ENCODE measurements at places on chromosomes 11 and 22.

- no peak for DNase-seq
Observed at GRCh38 chr22:29226351-29226981, 20.8 kb downstream of the EMID1 start.

DNA sequence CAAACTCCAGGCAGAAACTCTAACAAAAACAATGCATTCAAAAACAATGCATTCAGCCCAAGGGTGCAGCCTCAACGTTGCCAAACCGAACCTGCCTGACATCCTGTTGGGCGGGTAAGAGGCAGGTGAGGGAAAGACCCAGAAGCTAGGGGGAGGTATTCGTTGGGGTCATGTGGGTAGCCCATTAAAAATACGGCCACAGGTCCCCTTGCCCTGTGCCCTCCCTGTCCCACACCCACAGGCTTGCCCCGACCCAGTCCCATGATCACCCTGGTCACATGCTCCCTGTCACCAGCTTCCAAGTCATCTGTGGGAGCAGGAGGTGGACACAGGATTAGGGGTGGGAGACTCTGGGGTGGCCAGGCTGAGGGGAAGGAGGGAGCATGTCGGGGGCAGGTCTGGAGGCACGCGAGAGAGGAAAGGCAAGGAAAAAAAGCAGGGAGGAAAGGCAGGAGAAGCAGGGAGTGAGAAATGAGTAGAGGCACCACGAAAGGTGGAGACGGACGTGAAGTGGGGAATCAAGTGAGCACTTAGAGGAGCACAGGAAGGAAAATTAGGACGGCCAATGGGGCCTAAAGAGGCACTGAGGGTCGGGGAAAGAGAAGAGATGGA lies 683 bp downstream of the PLA2G6 start:
- DNase-seq = no peak

DNA sequence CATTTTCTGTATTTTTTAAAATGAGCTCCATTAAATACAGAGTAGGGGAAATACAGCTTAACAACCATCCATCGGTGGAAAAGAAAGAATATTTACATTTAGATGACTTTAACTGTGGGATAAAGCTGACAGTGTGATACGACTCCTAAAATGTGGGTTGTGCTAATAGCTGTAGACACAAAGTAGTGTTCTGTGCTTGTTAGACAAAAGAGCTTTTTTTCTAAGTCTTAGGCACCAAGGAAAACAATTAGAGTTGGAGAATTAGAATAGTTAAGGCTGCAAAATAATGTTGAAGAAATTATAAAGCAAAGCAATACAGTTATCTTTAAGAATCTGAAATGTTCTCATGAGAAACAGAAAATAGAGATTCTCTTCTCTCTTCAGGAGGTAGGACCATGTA lies 307.7 kb upstream of the KIRREL3 start:
- DNase-seq = no peak

DNA sequence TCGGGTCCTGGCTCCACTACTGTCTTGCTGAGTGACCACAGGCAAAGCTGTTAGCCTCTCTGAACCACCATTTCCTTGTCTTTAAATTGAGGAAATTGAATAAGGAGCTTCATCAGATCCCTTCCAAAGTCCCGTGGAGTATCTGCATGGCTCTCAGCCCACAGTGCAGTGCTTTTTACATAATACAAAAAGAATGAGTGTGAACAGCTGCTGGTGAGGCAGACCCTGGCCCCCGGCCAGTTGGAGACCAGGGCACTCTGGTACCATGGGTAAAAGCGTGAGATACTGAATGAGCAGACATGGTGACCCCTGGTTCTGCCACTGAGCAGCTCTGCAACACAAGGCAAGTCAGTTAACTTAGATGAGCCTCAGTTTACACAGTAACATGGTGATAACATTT lies 86.8 kb downstream of the GALNT18 start:
- no peak for DNase-seq

- DNase-seq = peak; percentile 69
Observed at GRCh38 chr22:25680956-25681355, 61.0 kb upstream of the MYO18B start.

- DNase-seq = no peak
Observed at GRCh38 chr22:30742291-30743256, 47.9 kb downstream of the OSBP2 start.

GRCh38 chr11:72240461-72241290 lies 3.3 kb downstream of the PHOX2A start:
- no peak for DNase-seq

- peak; percentile 3 for DNase-seq
Observed at GRCh38 chr11:34356130-34356529, 1.7 kb downstream of the ABTB2 start.

- no peak for DNase-seq
Observed at GRCh38 chr11:27215471-27216269, 147.3 kb downstream of the CCDC34 start.

DNA sequence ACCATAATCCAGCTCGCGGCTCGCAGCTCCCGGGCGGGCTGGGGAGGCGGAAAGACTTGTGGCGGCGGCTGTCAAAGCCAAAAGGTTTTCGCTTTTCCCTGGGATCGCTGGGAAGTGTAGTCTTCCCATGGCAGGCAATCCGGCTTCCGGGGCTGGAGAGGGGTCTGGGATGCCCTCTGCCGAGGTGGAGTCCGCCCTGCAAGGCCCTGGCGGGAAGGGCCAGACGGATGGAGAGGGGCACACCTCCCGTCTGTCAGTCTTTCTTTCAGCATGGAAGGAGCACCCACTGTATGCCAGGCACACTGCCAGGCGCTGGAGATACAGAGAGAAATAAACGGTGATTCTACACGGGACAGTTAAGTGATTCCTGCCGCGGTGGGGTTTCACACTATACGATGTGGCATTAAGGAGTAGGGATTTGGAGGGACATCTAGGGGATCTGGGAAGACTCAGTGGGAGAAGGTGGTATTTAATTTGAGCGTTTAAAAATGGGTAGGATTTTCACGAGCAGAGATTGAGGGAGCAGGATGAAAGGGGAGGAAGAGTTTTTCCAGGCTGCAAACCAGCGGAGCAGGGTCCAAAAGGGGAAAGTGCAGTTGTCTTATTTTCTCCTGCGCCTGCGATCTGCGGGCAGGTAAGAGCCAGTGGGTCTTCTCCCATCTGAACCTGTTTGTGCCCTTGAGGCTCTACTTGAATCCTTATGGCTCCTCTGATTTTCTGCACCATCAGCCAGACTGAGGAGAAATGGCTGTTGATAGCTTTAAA lies at the start of gene BACE1:
Gene BACE1 (minus strand): TSS at position 60 of the 765 bp plus-strand sequence. CDS start 461 bp downstream, outside the sequence.
- peak; percentile 89 for DNase-seq

DNA sequence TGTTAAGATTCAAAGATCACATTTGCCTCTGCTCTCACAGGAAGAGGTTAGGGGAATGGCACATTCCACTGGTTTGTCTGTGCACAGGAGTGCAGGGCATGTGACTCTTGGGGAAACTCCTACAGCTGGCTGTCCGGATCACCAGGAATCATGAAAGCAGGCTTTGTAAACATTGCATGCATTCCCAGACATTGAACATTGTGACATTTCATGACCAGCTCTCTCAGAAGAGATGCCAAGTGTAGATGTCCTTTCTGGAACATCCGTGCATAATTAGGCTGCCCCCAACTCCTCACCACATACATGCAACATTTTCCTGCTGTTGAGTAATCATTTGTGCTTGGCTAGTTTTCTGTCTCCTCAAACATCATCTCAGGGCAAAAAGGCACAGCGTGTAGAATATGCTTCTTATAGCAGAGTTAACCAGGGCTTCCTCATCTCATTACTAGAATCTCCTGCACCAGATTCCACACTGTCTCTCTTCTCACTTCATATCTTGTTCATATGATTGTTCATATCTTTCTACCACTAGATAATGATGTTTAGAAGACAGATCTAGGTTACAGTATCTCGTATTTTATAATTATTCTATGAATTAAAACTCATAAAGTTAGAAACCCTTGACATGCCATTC lies 694.7 kb downstream of the NTM start:
- peak; percentile 100 for DNase-seq

- no peak for DNase-seq
Observed at GRCh38 chr11:64614917-64615316, 23.9 kb downstream of the SLC22A12 start.

- DNase-seq = peak; percentile 62
Observed at GRCh38 chr11:65571940-65572339, 398 bp upstream of the FAM89B start.

DNA sequence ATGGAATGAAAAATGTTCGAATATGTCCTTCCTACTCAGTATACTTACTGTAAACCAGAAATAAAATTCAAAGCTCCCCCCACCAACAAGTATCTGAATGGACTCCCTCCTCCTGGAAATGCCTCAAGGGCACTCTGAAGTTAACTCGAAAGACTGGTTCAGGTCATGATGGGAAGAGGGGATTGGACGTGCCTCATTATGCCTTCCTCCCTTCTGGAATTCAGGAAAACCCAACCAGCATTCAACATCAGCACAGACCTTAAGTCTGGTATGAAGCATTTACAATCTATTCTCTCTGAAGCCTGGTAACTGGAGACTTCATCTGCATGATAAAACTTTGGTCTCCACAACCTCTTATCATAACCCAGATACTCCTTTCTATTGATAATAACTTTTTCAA lies 428.3 kb upstream of the RAG2 start:
- no peak for DNase-seq

DNA sequence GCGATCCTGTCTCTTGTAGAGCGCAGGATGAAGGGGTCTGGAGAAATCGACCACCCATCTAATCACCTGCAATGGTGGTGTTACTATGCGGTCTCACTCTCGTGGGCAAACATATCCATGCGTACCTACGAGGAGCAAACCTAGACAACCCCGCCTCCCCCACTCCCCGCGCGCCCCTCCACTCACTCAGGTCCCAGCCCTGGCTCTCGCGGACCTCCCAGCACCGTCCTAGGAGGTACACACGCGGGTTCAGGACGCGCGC lies 887 bp downstream of the TRPC6 start:
- DNase-seq = no peak

DNA sequence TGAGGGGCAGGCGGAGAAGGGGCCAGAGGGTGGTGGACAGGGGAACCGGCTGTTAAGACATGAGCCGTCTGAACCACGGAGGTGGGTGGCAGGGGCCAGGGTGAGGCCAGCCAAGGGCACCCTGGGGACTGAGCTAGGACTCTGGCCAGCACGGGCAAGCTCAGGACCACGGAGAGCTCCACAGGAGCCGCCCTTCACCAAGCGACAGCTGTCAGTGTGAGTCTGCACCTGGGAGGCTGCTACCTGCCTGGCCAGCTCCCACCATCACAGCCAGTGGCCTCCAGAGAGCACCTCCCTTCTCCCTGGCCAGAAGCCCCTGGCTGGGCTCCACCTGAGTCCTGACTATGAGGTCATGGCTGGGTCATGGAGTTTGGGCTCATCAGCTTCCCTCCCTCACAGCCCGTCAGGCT lies 21.6 kb downstream of the MGAT3 start:
- no peak for DNase-seq

- DNase-seq = peak; percentile 6
Observed at GRCh38 chr11:92340839-92341238, 116.2 kb downstream of the FAT3 start.

DNA sequence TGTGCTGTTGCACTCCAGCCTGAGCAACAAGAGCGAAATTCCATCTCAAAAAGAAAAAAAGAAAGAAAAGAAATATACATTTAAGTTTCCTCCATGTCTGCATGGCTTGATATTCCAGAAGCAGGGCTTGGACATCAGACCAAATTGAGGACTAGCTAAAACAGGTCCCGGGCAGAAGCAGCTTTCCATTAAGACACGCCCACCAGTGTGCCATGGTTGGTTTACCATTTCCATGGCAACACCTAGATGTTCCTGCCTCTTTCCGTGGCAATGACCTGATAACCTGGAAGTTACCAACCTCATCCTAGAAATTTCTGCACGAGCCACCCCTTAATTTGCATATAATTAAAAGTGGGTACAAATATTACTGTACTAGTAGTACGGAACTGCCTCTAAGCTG lies 111.3 kb downstream of the NAT10 start:
- no peak for DNase-seq

DNA sequence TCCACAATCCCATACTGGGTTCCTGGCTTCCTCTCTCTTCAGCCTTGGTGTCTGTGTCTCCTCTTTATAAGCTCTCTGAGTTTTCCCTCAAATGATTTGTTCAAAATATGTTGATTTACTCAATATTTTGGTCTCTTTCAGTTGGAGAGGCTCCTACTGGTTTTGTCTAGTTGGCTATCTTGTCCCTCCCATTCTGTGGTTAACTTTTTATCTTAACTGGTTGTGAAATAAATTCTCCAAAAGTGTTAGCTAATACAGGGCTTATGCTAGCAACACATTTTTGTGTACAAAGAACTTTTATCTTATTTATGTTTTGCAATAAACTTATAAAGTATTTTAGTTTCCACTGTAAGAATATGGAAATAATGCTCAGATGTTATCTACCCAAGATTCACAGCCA lies 200.9 kb downstream of the AASDHPPT start:
- DNase-seq = peak; percentile 12

DNA sequence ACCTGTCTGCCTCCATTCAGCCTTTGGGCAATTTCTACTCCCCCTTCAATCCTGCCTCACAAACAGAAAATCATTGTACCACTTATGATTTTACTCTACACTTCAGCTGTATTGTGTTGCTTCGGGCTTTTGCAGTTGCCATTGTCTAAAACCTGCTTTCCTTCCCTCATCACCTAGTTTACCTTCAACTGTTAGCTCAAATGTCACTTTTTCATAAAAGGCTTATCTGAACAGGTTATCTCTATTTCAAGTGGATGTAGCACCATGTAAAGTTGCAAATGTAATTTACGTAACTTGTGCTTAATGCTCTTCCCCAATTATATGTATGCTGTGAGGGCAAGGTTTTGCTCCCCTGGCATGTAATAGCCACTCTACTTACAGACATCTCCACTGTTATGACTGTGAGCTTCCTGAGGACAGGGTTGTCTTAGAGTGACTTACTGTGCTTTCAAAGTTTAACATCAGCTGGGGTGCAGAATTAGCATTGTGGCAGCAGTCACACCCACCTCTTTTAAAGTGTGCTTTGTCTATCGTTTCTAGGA lies 5.4 kb downstream of the RPS25 start:
- no peak for DNase-seq

- DNase-seq = no peak
Observed at GRCh38 chr11:93143800-93144199, 54.0 kb downstream of the SLC36A4 start.
